ENCODE measurements at places on chromosomes 3 and 15.

DNA sequence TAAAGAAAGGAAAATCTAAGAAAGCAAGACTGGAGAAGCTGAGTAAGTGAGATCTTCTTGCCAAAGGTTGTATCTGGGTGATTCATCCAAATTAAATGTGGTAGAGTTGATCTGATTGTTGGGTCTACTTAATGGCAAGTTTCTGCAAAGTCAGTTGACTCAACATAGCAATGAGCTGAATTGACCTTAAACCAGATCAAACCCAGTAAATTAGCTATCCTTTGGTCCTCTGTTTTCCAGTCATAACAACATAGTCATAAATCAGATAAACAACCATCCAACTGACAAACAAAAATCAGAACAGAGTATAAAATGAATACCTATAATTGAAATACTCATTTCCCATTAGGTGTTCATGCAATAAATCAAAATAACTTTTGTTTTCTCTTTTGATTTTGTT, 142.6 kb upstream of the CFAP20DC start:
- DNase-seq = no peak

- DNase-seq = no peak
Observed at GRCh38 chr3:144286235-144286910, 314.8 kb downstream of the DIPK2A start.

DNA sequence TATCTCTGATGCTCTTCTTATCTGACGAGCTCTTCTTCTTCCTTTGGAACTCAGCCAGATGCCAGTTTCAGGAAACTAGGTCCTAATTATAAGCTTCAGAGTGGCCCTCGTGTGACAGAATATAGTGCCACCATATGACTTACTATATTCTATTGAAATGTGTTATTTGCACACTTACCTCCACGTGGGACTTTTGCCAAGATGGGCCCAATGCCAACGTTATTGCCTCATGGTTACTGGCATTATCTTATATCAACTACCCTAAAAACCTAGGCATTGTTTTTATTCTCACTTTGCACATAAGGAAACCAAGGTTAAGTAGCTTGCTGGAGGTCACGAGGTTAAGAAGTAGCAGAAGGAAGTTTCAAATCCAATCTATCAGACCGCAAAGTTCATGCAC, 71.3 kb upstream of the SLCO3A1 start:
- DNase-seq = no peak

- no peak for DNase-seq
Observed at GRCh38 chr3:194588741-194589140, 44.5 kb downstream of the TMEM44 start.

DNA sequence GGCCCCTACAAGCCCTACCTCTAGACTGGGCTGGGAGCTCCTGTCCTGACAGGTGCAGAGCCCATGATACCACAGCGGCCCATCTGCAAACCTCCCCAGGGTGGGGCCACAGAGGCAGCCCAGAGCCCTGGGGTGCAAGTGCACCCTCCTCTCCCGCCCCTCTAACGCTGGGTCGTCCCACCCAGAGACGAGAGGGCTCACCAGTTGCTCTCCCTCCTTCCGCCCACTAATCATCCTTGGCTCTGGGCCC, 742 bp downstream of the TNK2 start:
- DNase-seq = no peak

DNA sequence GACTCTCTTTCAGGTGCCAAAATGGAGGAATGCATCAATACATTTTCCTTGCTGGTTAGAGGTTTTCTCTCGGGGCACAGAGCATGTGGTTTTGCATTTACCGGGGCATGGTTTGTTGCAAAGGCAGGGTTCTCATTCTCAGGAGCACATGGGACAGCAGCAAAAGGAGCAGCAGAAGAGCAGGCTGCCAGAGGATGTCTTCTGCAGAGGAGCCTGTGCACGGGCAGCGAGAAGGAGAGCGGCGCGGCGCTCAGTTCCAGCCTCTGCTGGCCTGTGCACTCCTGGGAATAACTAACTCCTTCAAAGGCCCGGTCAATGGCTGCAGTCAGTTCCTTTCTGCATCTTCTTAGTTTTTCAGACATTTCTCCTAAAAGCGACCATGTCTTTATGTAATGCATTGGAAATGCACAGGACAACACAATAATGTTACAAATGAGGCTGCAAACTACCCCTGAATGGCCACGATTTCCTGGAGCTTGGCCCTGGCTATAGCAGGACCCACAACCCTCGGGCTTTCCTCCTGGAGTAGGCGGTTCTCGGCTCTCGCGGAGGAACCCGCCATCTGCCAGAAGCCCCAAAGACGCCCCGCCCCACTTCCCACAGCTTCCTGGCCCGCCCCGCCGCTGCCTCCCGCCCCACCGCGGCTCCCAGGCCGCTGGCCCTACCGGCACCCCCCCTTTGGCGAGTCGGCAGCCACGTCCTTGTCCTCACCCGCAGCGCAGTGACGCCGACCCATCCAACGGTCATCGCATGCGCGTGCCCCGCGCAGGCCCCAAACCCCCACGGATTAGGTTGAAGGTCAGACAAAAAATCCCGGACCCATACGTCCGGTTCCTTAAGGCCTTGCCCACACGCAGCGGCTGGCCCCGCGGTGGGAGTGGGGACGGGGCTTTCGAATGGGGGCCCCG, at the start of gene C3orf62:
Gene C3orf62 (minus strand): TSS at position 758 of the 908 bp plus-strand sequence. CDS start 360 bp downstream, at position 398.
- DNase-seq = peak; percentile 29

DNA sequence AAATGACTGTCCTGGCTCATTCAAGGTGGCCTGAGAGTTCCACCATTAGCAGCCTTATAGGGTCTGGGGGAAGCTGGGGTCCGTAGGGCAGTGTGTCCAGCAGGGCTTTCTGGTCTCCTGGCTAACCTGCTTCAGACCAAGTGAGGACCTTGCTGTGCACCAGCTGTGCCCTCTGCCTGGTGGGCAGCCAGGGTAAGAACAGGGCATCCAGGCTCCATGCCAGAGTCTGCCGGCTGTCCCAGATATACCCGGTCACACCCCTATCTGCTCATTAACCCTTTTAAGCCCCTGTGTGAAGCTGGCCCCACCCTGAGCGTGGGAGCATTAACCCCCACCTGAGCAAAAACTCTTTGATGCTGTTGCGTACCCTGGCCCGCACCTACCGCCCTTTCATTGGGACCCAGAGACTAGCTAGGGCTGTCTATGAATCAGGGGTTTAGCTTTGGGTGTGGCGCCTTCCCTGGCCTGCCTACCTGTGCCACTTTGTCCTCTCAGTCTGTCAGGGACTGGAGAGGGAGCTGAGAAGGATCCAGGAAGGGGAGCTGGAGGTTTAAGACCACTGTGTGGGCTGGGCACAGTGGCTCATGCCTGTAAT, 17.6 kb downstream of the SEMA3F start:
- DNase-seq = no peak

GRCh38 chr3:38005076-38006020, 14.8 kb downstream of the VILL start:
- no peak for DNase-seq
